Uterus (tissue), 4 donors: ENCODE measurements at places on chromosomes 16 and 17. TPM values are rescaled to one million over a fixed set of nuclear protein-coding genes. Genes with fewer than 3 reads are reported as not detected.

DNA sequence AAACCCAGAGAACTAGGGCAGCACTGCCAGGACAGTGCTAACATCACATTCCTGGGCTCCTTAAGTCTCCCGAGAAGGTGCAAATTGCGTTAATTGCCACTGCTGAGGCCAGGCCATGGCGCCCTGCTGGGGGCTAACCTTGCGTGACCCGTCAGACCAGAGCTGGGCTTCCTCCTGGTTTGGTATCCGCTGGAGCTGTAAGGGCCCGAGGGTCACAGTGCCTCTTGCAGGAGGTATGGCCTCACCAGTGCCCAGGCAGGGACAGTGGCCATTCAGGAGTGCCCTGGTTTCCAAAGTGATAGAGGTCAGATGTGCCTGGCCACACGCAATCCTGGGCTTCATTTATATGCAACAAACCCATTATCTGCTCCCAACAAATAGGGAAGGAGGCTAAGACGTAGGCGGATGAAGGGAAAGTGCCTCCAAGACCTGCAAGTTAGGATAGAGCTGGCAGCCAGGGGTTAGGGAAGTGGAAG lies 17.7 kb upstream of the ADCY9 start:
- no peak for DNase-seq

GRCh38 chr16:27993587-27993986 lies 69.9 kb downstream of the GSG1L start:
- DNase-seq = no peak

- no peak for DNase-seq
Measured at GRCh38 chr17:42675348-42675964, 1.3 kb downstream of the PLEKHH3 start.

GRCh38 chr17:81350320-81350890 lies 44.9 kb upstream of the BAHCC1 start:
- no peak for DNase-seq

GRCh38 chr17:47776330-47777197 lies 43.5 kb downstream of the TBX21 start:
- no peak for DNase-seq

- no peak for DNase-seq
Measured at GRCh38 chr16:86337581-86338402, 172.5 kb upstream of the FOXF1 start.

DNA sequence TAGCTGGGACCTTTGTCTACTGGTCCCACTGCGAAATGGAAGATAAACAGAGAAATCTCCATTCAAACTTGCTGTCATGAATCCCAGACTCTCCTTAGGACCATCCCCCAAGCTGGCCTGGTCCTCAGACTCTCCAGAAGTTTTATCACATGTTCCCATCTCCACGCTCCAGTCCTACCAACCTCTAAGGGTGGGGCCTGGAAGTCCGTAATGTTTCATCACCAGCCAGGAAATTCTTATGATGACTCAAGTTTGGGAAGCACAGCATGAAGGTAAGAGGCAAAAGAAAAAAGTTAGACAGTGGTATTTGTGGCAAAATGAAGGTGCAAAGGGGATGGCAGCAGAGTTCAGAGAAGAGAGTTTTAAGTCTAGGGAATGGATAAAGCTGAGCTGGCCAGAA lies 52.7 kb downstream of the ZNF18 start:
- no peak for DNase-seq

DNA sequence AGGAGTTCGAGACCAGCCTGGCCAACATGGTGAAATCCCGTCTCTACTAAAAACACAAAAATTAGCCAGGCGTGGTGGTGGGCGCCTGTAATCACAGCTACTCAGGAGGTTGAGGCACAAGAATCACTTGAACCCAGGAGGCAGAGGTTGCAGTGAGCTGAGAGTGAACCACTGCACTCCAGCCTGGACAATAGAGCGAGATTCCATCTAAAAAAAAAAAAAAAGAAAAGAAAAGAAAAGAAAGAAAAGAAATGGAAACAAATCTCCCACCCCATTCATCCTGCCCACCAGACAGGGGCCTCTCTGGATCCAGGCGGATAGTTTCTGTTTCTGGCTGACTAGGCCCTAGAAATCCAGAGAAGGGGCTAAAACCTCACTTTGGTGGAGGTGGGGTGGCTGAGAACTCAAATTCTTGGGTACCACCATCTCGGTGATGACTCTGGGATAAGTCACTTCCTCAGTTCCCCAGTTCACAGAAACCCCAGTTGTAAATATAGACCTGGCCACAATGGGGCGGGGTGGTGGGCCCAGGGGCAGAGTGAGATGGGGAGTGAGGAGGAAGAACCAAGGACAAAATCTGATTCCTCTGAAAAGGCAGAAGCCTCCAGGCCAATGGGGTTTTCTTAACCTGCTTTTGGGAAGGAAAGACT lies 22.2 kb downstream of the SOCS1 start:
- DNase-seq = no peak

- no peak for DNase-seq
Measured at GRCh38 chr16:239948-240277, 5.3 kb downstream of the FAM234A start.

GRCh38 chr17:8025176-8025911 lies 13.5 kb upstream of the ALOX15B start:
- DNase-seq = no peak

- peak; percentile 49 for DNase-seq
Measured at GRCh38 chr17:43025290-43025657, 243 bp downstream of the RND2 start.

- peak; percentile 66 for DNase-seq
Measured at GRCh38 chr16:58020628-58021521, 4.7 kb upstream of the MMP15 start.

DNA sequence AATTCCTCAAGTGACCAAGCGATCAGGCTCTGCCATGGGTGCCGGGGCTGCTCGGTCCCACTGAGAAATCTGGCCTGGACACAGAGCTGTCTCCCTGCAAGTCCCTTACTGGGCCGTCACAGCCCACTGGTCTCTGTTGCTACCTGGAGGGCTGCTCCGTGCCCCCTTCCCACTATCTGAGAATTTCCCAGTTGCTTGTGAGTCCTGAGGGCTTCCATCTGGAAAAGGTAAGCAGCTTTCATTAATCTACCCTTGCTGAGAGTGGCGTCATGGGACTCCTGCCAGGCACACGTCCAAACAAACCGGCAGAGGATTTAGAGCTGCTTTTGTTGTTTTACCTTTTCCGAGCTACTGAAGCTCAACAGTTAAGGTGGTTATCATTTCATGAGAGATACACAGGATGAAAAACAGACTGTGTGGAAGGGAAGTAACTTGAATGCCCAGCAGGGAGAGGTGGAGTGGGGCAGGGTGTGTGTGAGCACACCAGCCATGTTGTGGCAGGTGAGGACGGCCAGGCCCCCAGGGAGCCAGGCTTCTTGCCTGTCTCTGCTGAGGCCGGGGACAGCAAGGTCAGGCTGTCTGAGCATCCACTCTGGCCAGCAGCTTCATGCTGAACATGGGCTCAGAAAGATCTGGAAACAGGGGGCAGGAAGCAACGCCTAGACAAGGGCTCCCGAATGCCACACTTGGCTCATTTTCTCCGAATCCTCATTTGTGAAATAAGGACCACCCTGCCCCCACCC lies 50.6 kb downstream of the GTF3C1 start:
- no peak for DNase-seq

Gene ASPA
- total RNA-seq = 1.3 TPM

Gene PPY
- total RNA-seq = not detected

Gene C16orf74
- total RNA-seq = 6.4 TPM

Gene ALOX12B
- not detected for total RNA-seq

Gene IKZF3
- 1.6 TPM for total RNA-seq

Gene GRAP
- 17.9 TPM for total RNA-seq

Gene ULK2
- 15.4 TPM for total RNA-seq

Gene ZNF385C
- not detected for total RNA-seq

Gene GAST
- total RNA-seq = not detected
